ENCODE measurements at places on chromosomes 3 and 15. TPM values are rescaled to one million over a fixed set of nuclear protein-coding genes. Genes with fewer than 3 reads are reported as not detected.

CHRD gene
- 20.4 TPM for polyA plus RNA-seq

TJP1 gene
- 66.6 TPM for polyA plus RNA-seq

DNA sequence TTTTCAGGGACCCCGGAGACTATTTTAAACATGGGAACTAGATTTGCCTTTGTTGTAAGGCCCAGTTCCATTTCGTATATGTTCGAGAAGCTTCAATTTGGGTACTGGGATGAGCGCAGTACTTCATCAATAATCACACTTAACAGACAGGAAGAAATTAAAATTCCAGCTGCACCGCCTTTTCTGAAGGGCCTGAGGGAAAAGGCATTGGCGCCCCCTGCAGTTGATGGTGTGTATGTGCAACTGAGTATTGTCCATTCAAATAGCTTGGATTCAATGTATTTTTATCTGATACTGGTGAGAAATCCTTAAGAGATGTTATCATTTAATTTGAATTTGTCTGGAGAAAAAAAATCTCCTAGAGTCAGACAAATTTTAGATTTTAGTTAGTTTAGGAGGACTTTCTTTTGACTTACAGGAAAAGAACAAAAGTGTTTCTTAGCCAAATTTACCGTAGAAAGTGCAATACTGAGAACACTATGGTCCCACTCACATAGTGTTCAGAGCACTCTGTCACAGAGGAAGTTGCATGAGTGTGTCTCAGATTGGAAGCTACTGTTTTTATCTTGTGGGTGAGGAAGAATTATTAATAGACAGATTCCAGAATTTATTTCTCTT lies 5.4 kb upstream of the ALDH1A2 start:
- H3K4me3 ChIP-seq, result no peak overlapping the region
- peaks cover 37% of the 10 kb centered on the region for H3K27me3 ChIP-seq
- DNase-seq, result peak; percentile 63
- no peaks in the 10 kb centered on the region for H3K4me1 ChIP-seq
- no peak overlapping the region for H3K27ac ChIP-seq

DNA sequence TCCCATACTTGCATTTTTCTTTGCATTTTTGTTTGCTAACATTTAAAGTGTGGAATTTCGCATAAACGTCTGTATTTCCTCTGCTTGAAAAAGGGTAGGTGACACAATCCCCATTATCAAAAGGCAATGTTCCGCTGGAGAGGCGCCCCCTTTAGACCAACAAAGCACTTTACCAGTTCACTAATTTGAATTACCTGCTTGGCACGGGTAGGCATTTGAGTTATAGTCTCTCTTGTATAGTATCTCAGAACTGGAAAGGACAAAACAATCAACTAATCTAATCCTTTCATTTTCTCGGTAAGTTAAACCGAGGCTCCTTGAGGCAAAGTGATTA lies 775 bp upstream of the CCDC39 start:
- no peak overlapping the region for H3K27ac ChIP-seq
- peak overlapping the region; percentile 71 for H3K4me3 ChIP-seq
- peaks cover 21% of the 10 kb centered on the region for H3K27me3 ChIP-seq
- H3K4me1 ChIP-seq, result no peaks in the 10 kb centered on the region

HGD gene
- polyA plus RNA-seq, result not detected

EFHB gene
- 0.61 TPM for polyA plus RNA-seq

- H3K27me3 ChIP-seq, result no peaks in the 10 kb centered on the region
- H3K4me1 ChIP-seq, result no peaks in the 10 kb centered on the region
Observed at GRCh38 chr3:171991166-171991565, 48.2 kb upstream of the FNDC3B start.

DNA sequence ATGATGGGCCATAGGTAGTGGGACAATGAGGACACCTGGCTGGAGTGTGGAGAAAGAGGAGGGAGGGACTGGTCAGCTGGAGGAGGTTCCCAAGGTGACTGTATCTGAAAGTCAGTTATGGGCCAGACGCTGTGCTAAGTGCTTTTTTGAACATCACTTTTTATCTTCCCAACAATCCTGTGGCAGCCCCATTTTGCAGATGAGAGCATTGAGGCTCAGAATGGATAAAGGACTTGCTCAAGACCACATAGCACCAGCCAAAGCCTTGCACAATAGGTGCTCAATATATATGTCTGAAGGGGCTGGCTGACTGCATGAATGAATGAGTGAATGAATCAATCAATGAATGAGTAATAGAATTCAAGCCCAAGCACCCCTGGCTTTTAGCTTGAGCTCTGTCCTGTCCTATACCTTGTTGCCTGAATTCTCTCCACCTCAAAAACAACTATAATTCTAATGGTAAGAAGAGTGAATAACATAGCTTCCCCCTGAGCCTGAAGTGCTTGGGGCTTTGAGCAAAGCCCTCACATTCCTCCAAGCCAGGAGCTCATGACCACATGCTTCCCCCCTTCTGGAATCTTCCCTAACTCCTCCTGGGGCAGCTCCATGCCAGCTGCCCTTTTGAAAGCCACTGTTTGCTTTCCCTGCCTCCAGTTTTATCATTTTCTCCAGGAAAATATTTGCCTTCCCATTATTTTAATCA lies 150.9 kb downstream of the RPLP1 start:
- no peak overlapping the region for H3K4me3 ChIP-seq
- no peaks in the 10 kb centered on the region for H3K4me1 ChIP-seq
- H3K27me3 ChIP-seq, result peaks cover 16% of the 10 kb centered on the region
- no peaks in the 10 kb centered on the region for H3K36me3 ChIP-seq
- DNase-seq, result no peak
- H3K27ac ChIP-seq, result no peak overlapping the region

TRH gene
- 149 TPM for polyA plus RNA-seq

STARD9 gene
- 2.2 TPM for polyA plus RNA-seq

- no peaks in the 10 kb centered on the region for H3K36me3 ChIP-seq
- H3K27me3 ChIP-seq, result no peaks in the 10 kb centered on the region
- no peak for DNase-seq
- H3K4me3 ChIP-seq, result no peak overlapping the region
- no peak overlapping the region for H3K27ac ChIP-seq
- H3K4me1 ChIP-seq, result peaks cover 40% of the 10 kb centered on the region
Observed at GRCh38 chr15:39438260-39438659, 142.6 kb upstream of the THBS1 start.

CHL1 gene
- polyA plus RNA-seq, result not detected

CATSPER2 gene
- 5.3 TPM for polyA plus RNA-seq

PTH1R gene
- 164 TPM for polyA plus RNA-seq

DNA sequence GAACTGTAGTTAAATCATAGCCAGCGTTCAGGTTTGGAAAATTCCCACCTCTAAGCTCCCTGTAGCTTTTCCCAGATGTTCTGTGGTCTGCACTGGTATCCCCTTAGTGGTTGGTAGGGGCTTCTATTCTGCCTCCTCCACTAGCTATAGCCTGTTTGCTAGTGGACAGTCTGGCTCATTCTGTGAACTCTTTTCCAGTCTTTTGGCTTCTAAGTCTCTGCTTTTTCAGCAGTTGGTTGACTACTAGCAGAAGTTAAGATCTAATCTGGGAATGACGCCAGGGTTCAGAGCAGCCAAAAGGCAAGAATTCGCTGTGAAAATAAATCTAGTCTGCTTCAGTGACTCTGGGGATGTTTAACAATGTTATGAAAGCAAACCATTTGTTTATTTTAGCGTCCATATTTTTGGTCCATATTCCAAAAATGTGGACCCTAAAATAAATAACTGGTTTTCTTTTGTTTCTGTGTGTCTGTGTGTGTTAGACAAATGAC lies 73.7 kb upstream of the WDR72 start:
- H3K27ac ChIP-seq, result no peak overlapping the region
- no peak overlapping the region for H3K4me3 ChIP-seq
- H3K27me3 ChIP-seq, result no peaks in the 10 kb centered on the region
- no peaks in the 10 kb centered on the region for H3K36me3 ChIP-seq
- no peaks in the 10 kb centered on the region for H3K4me1 ChIP-seq

DNA sequence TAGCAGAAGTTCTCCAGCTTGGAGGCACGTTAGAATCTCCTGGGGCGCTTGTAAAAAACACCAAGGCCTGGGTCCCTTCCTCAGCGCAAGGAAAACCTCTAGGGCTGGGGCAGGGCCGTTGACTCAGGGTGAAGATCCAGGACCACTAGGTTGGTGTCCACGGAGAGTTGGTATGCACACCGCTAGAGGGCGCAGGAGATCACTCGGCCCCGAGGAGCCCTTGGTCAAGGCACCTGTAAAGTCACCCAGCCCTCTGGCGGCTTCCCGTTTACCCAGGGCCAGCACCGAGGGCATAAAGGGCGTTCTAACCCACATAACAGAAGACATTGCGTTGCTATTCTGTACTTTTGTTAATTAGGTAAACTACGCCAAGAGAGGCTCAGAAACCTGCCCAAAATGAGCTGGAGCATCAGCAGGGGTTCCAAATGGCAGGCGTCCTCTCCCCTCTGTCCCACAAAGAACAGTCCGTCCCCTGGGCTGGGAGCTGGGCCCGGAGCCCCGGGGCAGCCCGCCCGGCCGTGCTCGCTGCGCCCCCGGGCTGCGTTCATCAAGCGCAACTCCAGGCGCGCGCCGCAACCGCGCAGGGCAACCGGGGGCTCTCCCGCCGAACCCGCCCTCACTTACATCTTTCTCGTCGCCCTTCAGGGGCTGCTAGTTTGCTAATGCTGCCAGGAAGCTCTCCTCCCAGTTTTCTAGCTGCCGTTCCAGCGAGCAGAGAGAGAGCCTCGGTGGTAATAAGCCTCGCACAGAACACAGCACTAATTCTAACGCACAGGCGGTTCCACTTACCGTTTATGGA lies 332.1 kb downstream of the ARRDC4 start:
- no peak overlapping the region for H3K27ac ChIP-seq
- H3K27me3 ChIP-seq, result peaks cover 34% of the 10 kb centered on the region
- H3K4me1 ChIP-seq, result no peaks in the 10 kb centered on the region

DNA sequence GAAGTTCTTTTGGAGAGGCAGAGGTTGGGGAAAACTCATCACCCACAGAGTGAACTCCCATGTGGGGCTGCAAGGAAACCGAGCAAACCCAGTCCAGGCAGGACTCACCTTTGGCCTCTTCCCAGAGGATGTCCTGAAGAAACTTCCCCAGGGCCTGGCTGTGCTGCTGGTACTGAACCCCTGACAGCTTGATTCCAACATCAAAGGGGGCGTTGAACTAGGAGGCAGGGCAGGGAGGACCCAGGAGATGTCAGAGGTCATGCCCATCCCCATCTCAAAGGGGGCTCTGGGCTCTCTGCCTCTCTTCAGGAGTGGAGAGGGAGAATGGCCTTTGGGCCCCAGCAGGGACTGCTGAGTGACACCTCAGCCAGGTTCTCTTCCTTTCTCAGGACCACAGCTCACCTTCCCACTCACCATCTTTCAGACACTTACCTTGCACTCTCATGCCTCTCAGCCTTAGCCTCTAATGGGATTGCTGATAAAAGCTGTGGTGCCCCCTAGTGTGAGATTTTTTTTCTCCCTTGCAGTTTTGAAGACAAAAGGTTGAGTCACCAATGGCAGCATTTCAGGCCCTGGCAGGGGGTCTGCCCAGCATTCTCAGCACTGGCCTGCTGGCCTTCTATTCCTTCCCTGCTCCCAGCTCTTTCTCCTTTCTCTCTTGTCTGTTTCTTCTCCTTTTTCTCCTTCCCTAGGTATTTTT lies 6.0 kb downstream of the GHRL start:
- peaks cover 10% of the 10 kb centered on the region for H3K36me3 ChIP-seq
- DNase-seq, result peak; percentile 84
- H3K4me3 ChIP-seq, result no peak overlapping the region
- H3K27me3 ChIP-seq, result no peaks in the 10 kb centered on the region
- H3K27ac ChIP-seq, result no peak overlapping the region
- H3K4me1 ChIP-seq, result no peaks in the 10 kb centered on the region

COL8A1 gene
- 5.1 TPM for polyA plus RNA-seq

EPHB1 gene
- polyA plus RNA-seq, result 1.7 TPM

DNA sequence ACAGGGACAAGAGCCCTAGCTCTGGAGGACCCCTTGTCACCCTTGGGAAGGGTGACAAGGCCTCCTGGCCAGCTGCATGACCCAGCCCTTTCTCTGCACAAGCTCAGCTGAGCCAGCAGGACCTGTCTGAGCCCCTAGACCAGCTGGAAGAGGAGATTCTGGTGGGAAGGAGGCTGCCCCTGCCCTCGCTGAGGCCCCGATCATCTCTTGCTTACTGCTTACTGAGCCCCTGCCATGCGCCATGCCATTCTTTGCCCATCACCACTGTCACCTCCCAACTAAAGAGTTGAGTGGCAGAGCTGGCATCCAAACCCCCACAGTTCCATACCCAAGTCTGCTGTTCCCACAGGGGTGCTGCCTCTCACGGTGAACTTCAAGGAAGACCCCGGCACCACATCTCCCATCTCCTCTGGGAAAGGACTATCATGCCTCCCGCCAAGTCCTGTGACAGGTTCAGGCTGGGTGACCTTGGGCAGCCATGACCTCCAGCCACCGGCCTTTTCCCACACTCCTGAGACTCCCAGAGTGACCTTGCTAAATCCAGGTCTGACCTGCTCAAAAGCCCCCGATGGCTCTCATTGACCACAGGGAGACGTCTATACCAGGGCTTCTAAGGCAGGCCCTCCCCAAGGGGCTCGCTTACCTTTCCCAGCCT lies 34.0 kb downstream of the ACSBG1 start:
- H3K27ac ChIP-seq, result no peak overlapping the region
- no peaks in the 10 kb centered on the region for H3K36me3 ChIP-seq
- peaks cover 8% of the 10 kb centered on the region for H3K4me1 ChIP-seq
- H3K4me3 ChIP-seq, result no peak overlapping the region
- DNase-seq, result no peak

C3orf70 gene
- polyA plus RNA-seq, result 0.55 TPM

GRCh38 chr3:26838026-26838425 lies 215.5 kb downstream of the LRRC3B start:
- peaks cover 50% of the 10 kb centered on the region for H3K4me1 ChIP-seq
- DNase-seq, result no peak
- H3K4me3 ChIP-seq, result no peak overlapping the region
- H3K27me3 ChIP-seq, result no peaks in the 10 kb centered on the region

NSMCE3 gene
- 18.9 TPM for polyA plus RNA-seq

GRCh38 chr3:172675441-172676193 lies 35.2 kb downstream of the NCEH1 start:
- DNase-seq, result peak; percentile 64
- peak overlapping the region; percentile 82 for H3K27ac ChIP-seq
- no peaks in the 10 kb centered on the region for H3K36me3 ChIP-seq
- H3K4me1 ChIP-seq, result peaks cover 20% of the 10 kb centered on the region
- no peaks in the 10 kb centered on the region for H3K27me3 ChIP-seq

KIF15 gene
- 2.7 TPM for polyA plus RNA-seq

DNA sequence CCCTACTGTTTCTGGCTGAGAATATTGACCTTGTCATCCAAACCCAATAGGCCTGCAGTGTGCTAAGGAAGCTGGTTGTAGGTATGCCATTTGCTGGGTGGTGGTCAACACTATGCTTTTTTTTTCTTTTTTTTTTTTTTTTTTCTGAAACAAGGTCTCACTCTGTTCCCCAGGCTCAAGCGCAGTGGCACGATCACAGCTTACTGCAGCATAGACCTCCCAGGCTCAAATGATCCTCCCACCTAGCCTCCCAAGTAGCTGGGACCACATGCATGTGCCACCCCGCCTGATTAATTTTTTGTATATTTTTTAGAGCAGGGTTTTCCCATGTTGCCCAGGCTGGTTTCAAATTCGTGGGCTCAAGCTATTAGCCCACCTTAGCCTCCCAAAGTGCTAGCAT lies 35.7 kb upstream of the RHO start:
- H3K36me3 ChIP-seq, result no peaks in the 10 kb centered on the region
- H3K4me1 ChIP-seq, result peaks cover 9% of the 10 kb centered on the region
- no peak overlapping the region for H3K27ac ChIP-seq
- H3K4me3 ChIP-seq, result no peak overlapping the region
- no peaks in the 10 kb centered on the region for H3K27me3 ChIP-seq
- DNase-seq, result no peak

PLSCR5 gene
- polyA plus RNA-seq, result 6.8 TPM
